ENCODE measurements at places on chromosomes 6 and 20. TPM values are rescaled to one million over a fixed set of nuclear protein-coding genes. Genes with fewer than 3 reads are reported as not detected.

PRSS16 gene
- total RNA-seq = 2.5 TPM

CPNE5 gene
- 0.70 TPM for total RNA-seq

SIRPB1 gene
- total RNA-seq = 7.2 TPM

NNAT gene
- not detected for total RNA-seq

BACH2 gene
- 48.0 TPM for total RNA-seq

C6orf118 gene
- total RNA-seq = not detected

HLA-G gene
- total RNA-seq = 0.28 TPM

APOBEC2 gene
- not detected for total RNA-seq

VWA7 gene
- 1.7 TPM for total RNA-seq

CST2 gene
- not detected for total RNA-seq

RNF39 gene
- total RNA-seq = not detected

LKAAEAR1 gene
- total RNA-seq = 0.39 TPM

SLC24A3 gene
- not detected for total RNA-seq

EYS gene
- total RNA-seq = not detected

BHLHE23 gene
- total RNA-seq = not detected

MAP3K7 gene
- total RNA-seq = 34.1 TPM

FILIP1 gene
- not detected for total RNA-seq

CDSN gene
- not detected for total RNA-seq

ID4 gene
- not detected for total RNA-seq

SLC22A16 gene
- total RNA-seq = not detected

CD109 gene
- 0.89 TPM for total RNA-seq

COL11A2 gene
- total RNA-seq = 1.6 TPM

C6orf132 gene
- not detected for total RNA-seq

KCNQ5 gene
- 3.4 TPM for total RNA-seq

PPDPF gene
- total RNA-seq = 229 TPM

ANKRD66 gene
- total RNA-seq = not detected

WFDC10B gene
- not detected for total RNA-seq

SLC17A4 gene
- total RNA-seq = not detected

CST4 gene
- total RNA-seq = not detected

DNAH8 gene
- total RNA-seq = 0.17 TPM

ACTL10 gene
- total RNA-seq = 5.5 TPM

PAK5 gene
- not detected for total RNA-seq

APOM gene
- total RNA-seq = 1.3 TPM

SYTL3 gene
- 24.3 TPM for total RNA-seq

CENPW gene
- total RNA-seq = 1.5 TPM

HLA-B gene
- 5,762 TPM for total RNA-seq

SLC26A8 gene
- 0.09 TPM for total RNA-seq

GNAS-AS1 gene
- 1.1 TPM for total RNA-seq

CEP162 gene
- 10.3 TPM for total RNA-seq

UNC93A gene
- total RNA-seq = not detected

LAMA5 gene
- 0.49 TPM for total RNA-seq

MOXD1 gene
- total RNA-seq = not detected

SCAND1 gene
- total RNA-seq = 53.8 TPM

TP53TG5 gene
- 0.36 TPM for total RNA-seq

PNISR gene
- 326 TPM for total RNA-seq

STMND1 gene
- total RNA-seq = not detected

CYP21A2 gene
- total RNA-seq = 0.61 TPM

CALHM6 gene
- 3.0 TPM for total RNA-seq

HEY2 gene
- total RNA-seq = 0.14 TPM

SDHAF4 gene
- total RNA-seq = 13.8 TPM

AGPAT4 gene
- total RNA-seq = 4.3 TPM

C6orf15 gene
- total RNA-seq = not detected

SALL4 gene
- total RNA-seq = 0.08 TPM

FAM209B gene
- total RNA-seq = 2.2 TPM

VPS16 gene
- 61.1 TPM for total RNA-seq

NEURL2 gene
- 5.5 TPM for total RNA-seq

BEND3 gene
- 0.94 TPM for total RNA-seq

All from CD4-positive, alpha-beta memory T cell (primary cell).